Thyroid gland (tissue), 4 donors: ENCODE measurements at places on chromosomes 7 and 10. TPM values are rescaled to one million over a fixed set of nuclear protein-coding genes. Genes with fewer than 3 reads are reported as not detected.

- H3K36me3 ChIP-seq = no peaks in the 10 kb centered on the region
- H3K4me3 ChIP-seq = no peak overlapping the region
- no peaks in the 10 kb centered on the region for H3K27me3 ChIP-seq
- DNase-seq = no peak
These were observed 346.8 kb upstream of the ETV1 start for GRCh38 chr7:14336256-14336655.

DNA sequence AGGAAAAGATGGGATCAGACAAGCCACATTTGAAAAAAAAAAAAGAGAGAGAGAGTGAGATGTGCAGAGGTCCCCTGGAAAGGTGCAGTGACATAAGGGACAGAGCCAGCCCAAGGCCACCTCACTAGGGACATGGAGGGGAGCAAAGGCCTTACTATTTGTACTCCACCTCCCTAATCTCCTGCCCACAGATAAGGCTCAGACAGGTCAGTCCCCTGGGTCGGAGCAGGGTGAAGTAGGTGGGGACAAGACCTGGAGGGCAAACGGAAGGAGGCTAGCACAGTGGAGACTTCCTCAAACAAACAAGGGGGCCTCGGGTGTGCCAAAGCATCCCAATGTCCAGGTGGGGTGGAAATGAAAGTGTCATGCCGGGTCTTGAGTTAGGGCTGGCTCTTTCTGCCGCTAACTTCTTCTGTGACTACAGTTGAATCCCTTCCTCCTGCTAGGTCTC lies 7.0 kb downstream of the PRF1 start:
- no peaks in the 10 kb centered on the region for H3K36me3 ChIP-seq
- DNase-seq = no peak
- no peaks in the 10 kb centered on the region for H3K4me1 ChIP-seq
- H3K27ac ChIP-seq = no peak overlapping the region
- no peaks in the 10 kb centered on the region for H3K27me3 ChIP-seq

GRCh38 chr7:39493934-39494333 lies 72.3 kb upstream of the YAE1 start:
- H3K4me3 ChIP-seq = no peak overlapping the region
- H3K27ac ChIP-seq = no peak overlapping the region
- H3K4me1 ChIP-seq = no peaks in the 10 kb centered on the region
- H3K27me3 ChIP-seq = no peaks in the 10 kb centered on the region
- no peak for DNase-seq

GRCh38 chr7:29877196-29877595 lies 70.9 kb downstream of the WIPF3 start:
- H3K4me1 ChIP-seq = no peaks in the 10 kb centered on the region
- H3K27me3 ChIP-seq = no peaks in the 10 kb centered on the region
- DNase-seq = no peak
- H3K4me3 ChIP-seq = no peak overlapping the region
- no peak overlapping the region for H3K27ac ChIP-seq

GRCh38 chr7:107803009-107803610 lies at the start of gene SLC26A3:
TSS of gene SLC26A3 (minus strand) at chr7:107803223. CDS start at chr7:107794509, 8,714 bp downstream.
- no peaks in the 10 kb centered on the region for H3K27me3 ChIP-seq
- DNase-seq = no peak
- H3K27ac ChIP-seq = no peak within 1 kb of the TSS

The ATOH7 gene
- not detected for total RNA-seq
